DMS79 treated with DMSO at 0.1 percent for 48 hours (cell line): ENCODE measurements at places on chromosomes 5 and 9.

DNA sequence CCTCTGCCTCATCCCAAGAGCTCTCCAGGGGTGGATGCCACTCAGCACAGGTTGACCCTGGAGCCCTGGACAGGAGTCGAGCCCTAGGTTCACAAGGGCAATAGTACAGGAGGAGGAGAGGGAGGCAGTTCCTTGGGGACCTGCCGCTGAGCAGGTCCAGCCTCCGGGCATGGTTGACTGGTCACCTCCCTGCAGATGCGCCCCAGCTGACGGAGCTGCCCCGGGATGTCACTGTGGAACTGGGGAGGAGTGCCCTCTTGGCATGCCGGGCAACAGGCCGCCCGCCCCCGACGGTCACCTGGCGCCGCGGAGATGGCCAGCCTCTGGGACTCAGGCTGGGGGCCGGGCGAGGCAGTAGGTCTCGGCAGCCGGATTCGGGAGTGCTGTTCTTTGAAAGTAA, 53.7 kb downstream of the HMCN2 start:
- no peak for DNase-seq

GRCh38 chr5:98836175-98836574, 62.7 kb downstream of the RGMB start:
- DNase-seq, result no peak

DNA sequence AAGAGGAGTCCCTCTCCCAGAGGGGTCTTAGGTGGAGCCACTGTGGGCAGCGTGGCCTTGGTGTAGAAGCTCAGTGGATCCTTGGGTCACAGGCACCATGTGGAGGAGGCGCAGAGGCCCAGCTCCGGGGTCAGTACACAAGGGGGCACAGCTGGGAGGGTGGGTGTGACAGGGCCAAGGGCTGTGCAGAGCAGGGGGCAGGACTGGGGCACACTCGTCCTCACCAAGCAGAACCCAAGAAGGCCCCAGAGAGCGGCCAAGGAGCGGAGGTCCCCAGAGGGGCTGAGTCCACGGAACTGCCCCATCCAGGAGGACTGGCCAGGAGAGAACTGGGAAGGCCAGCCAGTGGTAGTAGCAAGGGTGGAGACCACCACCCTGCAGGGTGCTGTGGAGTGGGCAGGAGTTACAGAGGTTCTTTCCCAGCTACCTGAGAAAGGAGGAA, 2.5 kb upstream of the LPCAT1 start:
- no peak for DNase-seq

GRCh38 chr5:160290751-160291150, 21.6 kb downstream of the CCNJL start:
- no peak for DNase-seq

GRCh38 chr5:937151-937924, 44.7 kb downstream of the TRIP13 start:
- DNase-seq, result no peak

DNA sequence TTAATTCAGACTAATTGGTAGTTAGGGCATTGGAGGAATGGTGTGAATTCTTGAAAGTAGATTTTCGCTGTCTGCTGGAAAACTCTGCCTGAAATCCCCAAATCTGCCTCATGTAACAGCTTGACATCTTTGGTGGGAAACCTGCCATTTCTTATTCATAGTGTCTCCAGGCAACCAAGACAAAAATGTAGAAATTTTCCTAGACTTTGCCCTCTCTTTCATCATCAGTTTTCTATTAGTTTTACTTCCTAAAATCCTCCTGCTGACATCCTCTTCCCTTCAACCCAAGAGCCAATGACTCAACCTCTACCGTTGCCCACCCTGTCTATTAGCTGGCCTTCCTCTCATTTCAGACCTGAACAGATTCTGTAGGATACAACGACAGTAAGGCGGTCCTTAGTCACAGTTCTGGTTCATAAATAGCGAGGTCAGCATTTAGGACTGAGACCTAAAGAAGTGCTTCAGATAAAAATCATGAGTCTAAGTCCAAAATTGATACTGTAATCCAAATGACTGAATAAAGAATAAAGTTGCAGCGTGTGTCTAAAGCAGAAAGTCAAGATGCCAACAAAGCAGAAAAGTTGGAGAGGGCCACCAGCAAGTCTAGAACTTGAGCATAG, 133.9 kb downstream of the MUSK start:
- DNase-seq, result no peak

DNA sequence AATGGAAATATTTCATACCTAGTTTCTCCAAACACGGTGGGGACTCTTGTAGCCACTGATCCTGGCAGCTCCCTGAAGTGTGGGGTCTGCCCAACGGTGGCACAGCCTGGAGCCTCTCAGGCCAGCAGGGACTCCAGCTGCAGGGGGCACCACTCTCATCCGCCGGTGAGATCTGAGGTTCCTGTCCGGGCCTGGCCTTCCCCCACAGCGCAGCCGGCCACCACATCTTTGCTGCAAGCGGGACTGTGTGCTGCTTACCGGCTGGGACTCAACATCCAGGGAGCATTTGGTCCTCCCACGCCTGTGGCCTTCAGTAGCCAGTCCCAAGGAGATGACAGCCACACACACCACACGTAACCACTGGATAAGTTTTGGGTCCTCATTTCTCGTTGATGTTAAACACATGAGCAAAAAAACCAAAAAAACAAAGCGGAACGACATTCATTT, 7.7 kb upstream of the NKX2-5 start:
- no peak for DNase-seq

- DNase-seq, result no peak
Measured at GRCh38 chr5:152953788-152954483, 536.5 kb upstream of the GRIA1 start.

DNA sequence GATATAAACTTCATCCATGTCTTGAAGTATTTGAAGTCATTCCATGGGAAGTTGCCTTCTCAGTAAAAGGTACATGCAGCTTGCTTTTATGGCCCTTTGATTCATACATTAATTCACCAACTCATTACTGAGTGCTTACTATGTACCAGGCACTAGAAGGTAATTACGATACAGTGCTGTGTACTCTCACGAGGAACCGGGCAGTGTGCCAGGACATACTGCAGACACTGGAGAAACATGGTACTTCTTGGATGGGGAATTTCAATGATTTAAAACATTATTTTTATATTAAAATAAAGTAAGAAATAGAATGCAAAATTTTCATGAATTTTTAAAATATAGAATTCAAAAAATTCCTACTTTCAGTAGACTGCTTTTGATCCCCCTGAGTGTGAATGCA, 71.4 kb upstream of the WDR41 start:
- no peak for DNase-seq

DNA sequence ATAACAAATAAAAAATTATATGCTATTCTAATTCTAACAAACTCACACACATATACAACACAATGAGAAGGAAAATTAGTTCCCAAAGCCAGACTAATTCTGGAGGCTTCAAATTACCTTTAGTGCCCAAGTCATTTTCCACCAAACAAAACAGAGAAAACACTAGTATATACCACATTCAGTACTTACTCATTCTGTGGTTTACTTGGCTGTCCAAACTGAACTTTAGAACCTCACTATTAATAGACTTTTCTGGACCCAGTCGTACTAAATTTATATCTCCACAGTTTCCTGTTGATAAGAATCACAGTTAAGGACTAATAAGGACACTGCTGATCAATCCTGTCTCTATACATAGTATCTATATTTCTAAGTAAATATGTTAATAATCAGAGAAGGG, 66.4 kb downstream of the SETX start:
- DNase-seq, result no peak

DNA sequence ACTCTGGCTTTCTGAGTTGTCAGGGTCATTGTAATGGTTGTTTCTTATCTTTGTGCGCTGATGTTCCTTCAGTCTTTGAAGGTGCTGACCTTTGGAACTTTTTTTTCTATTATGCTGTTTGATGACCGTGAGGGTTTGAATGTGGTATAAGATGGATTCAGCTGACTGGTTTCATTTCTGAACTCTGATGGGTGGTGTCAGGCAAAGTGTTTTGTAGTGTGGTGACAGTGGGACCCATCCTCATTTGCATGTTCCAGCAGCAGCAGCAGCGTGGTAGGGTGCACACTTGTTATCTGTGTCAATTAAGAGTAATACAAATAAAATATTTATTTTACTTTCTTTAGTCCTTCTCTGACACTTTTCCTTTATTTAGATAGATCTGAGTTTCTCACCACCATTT, 227.7 kb upstream of the PRR16 start:
- no peak for DNase-seq

GRCh38 chr5:37839407-37840052, at the start of gene GDNF:
GDNF (minus strand) TSS chr5:37840041; CDS start chr5:37834796, 5,245 bp downstream.
- peak; percentile 7 for DNase-seq
